ENCODE measurements at places on chromosomes 4 and X.

- DNase-seq: no peak
Observed at GRCh38 chr4:113397114-113397701, 347.8 kb downstream of the ANK2 start.

- no peak for DNase-seq
Observed at GRCh38 chr4:52915730-52916300, 53.7 kb downstream of the RASL11B start.

DNA sequence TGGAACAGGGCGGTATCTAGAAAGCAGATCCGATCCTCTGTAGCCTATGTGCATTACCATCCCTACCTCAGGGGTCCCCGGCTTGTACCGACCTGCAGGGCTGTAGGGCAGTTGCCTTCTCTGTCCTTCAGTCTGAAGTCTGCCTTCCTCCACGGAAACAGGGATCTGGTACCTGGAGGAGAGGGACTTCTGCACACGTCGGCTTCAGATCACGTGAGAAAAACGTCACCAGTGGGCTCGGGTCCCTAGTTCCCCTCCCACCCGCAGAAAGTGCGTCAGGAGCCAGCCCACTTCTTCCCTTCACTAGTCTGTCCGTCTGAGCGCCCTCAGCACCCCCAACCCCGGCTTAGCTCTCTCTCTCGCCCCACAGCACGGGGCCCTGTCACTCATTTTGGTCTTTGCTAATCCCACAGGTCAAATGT, at the start of gene TCEAL5:
Gene TCEAL5 (minus strand): TSS at position 170 of the 422 bp plus-strand sequence. CDS start 2,187 bp downstream, outside the sequence.
- no peak for DNase-seq

DNA sequence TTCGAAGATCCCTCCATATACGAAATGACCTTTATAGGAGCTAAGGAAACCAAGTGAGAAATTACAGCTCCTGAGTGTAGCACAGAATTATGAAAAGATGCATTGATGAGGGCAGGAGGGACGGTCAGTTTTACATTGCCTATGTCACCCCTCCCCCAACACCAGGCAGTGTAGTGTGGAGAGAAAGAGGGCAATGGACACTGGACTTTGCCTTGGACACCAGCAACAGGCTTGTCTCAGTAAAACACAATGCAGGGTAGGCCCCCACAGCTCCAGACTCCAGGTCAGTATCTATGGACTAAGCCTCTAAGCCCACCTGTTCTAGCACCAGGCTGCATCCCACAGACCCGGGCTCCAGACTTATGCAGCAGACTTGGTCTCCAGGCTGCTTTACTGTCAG, 16.5 kb downstream of the APOOL start:
- DNase-seq: no peak

GRCh38 chrX:17584248-17584681, 153.0 kb upstream of the SCML1 start:
- DNase-seq: no peak

GRCh38 chr4:15451181-15451865, 18.4 kb upstream of the CC2D2A start:
- DNase-seq: no peak

- no peak for DNase-seq
Observed at GRCh38 chr4:11931266-11931820, 502.6 kb upstream of the HS3ST1 start.

- no peak for DNase-seq
Observed at GRCh38 chr4:20394512-20394911, 142.8 kb downstream of the SLIT2 start.

- peak; percentile 45 for DNase-seq
Observed at GRCh38 chr4:2537011-2537830, 774 bp downstream of the FAM193A start.

GRCh38 chr4:59540311-59540710, 1659.8 kb upstream of the ADGRL3 start:
- DNase-seq: no peak

GRCh38 chrX:19743386-19743785, 144.0 kb downstream of the SH3KBP1 start:
- DNase-seq: no peak

GRCh38 chrX:65241059-65241721, 264.9 kb upstream of the ZC4H2 start:
- no peak for DNase-seq

DNA sequence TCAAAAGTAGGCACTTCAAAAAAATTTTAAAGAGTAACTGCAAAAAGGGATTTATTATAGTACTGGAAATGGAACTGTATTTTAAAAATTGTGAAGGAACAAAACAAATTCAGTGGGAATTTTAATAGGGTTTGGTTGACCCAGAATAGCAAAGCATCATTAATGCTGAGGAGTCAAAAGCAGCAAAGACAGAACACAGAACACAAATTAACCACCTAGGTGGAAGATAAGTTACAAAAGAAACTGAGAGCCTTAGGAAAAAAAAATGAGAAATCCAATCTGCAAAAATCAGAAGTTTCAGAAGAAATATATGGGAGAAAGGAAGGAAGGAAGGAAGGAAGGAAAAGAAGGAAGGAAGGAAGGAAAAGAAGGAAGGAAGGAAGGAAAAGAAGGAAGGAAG, 49.2 kb upstream of the NAF1 start:
- DNase-seq: no peak

GRCh38 chr4:110754716-110755115, 131.8 kb upstream of the PITX2 start:
- DNase-seq: no peak

DNA sequence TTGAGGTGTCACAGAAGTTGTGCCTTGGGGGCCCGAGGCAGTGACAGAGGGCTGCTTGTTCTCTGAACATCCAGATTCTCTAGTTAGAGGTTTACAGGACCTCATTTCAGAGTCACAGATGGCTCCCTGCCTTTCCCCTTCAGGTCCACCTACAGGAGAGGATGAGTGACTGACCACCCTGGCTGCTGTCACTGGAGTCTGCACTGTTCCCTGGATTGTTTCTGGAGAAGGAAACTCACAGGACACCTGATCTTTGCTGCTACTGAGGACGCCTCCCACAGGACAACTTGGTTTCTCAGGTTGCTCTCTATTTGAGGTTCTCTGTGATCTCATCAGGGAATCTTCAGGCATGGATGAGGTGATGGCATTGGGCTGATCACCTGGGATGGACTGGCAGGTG, 58.3 kb downstream of the GPRIN3 start:
- no peak for DNase-seq

- no peak for DNase-seq
Observed at GRCh38 chr4:157706155-157706554, 466.7 kb downstream of the GASK1B start.

DNA sequence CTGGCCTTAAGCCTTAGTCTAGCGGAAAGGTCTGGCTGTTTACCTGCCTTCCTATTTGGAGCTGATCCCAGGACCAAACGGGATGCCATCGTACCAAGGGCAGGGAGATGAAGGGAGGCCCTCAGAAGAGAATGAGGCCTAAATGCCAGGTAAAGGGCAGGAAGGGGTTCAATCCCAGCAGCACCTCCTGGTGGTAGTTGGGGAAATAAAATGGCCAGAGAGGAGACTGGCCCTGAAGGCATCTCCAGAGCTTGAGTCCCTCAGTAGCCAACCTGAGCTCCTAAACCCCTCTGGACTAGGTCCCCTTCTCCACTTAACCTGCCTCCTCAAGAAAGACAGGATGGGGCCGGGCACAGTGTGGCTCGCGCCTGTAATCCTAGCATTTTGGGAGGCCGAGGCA, 53.7 kb downstream of the KDM5C start:
- DNase-seq: no peak

DNA sequence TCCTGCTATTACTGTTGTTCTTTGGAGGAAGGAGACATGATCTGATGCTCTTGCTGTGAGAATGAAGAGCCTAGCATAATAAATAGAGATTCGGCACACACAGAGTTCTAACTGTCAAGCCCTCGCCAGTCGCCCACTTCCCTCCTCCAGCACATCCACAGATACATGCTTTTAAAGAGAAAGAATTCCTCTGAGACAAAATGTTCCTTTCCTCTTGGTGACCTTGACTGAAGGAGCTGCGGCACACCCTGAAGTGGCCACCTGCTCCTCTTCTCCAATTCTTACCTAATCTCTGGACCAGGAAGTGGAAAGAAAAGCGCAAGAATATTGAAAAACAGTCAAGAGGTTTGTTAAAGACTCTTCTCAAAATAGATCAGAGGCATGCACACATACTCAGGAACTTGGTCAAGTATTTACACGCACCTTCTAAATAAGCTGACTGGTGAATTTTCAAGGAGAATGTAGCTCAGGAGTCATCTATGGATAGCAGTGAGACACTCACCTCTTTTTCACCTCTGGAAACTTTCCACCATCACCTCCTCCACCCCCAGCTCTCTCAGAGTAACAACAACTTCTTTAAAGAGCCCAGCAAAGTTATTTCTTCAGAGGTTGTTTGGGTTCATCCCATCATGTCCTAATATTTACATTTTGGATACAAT, 95.4 kb downstream of the PARM1 start:
- no peak for DNase-seq

- DNase-seq: no peak
Observed at GRCh38 chrX:7828594-7828993, 14.4 kb upstream of the VCX start.

DNA sequence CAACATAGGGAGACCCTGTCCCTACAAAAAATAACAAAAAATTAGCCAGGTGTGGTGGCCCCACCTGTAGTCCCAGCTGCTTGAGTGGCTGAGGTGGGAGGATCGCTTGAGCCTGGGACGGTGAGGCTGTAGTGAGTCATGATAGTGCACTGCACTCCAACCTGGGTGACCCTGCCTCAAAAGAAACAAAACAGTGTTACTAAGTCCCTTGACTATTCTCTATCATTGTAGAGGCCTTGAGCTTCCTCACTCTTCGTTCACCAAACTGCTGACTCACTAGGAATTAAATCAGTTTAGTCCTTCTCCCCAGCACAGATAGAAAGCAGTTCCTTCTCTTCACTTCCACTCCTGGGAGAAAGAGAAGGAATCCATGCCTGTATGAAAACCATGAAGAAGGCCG, 14.5 kb downstream of the CDS1 start:
- no peak for DNase-seq

DNA sequence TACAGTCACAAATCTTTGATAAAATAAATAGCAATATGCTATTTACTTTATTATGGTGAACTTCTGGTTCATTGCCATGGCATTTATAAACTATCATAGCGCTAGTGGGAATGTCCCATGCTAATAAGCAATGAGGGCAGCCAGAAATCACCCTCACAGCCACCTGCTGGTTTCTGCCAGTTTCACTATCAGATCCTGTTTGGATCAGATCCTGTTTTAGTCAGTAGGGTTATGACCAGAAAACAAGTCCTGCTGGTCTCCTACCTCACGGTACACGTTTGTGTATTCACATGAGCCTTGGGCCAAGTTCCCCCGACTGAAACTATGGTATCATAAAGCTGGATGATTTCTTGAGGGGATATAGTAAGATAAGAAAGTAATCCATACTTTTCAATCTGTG, 17.7 kb downstream of the FOXR2 start:
- no peak for DNase-seq

- no peak for DNase-seq
Observed at GRCh38 chrX:40109288-40110008, 11.7 kb upstream of the BCOR start.

GRCh38 chrX:57137501-57137900, 304 bp upstream of the SPIN2A start:
- DNase-seq: no peak

DNA sequence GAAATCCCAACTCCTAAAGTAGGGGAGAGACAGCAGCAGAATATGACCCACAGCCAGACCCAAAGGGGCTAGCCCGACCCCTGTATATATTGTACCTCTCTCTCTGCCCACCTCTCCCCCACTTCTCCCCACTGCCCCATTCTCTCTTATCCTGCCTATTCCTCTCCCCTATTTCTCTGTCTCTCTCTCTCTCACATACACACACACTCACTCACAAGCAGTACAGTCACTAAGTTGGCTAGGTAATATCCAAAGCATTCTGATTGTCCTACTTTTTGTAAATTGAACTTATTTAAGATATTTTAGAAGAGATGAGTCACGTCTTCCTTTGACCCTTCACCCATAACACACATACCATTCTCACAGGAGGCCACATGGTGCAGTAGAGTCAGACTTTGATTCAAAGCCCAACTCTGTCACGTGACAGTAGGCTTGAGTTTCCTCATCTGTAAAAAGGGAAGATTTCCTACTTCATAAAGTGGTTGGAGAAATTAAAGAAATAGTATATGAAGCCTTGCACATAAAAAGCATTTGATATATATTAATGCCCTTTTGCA, 29.5 kb downstream of the SRPX2 start:
- DNase-seq: no peak

Measured in NCI-H187 (cell line).